NK-92 treated with Interleukin-12 subunit alpha and Interleukin-12 subunit beta, amount 100 ng/mL, for 24 hours (cell line): ENCODE measurements at places on chromosomes 2 and 18.

GRCh38 chr2:230938516-230939065 is 13.5 kb upstream of the GPR55 start:
- DNase-seq, result no peak

- no peak for DNase-seq
Measured at GRCh38 chr2:110905217-110905616, 172.8 kb downstream of the ACOXL start.

DNA sequence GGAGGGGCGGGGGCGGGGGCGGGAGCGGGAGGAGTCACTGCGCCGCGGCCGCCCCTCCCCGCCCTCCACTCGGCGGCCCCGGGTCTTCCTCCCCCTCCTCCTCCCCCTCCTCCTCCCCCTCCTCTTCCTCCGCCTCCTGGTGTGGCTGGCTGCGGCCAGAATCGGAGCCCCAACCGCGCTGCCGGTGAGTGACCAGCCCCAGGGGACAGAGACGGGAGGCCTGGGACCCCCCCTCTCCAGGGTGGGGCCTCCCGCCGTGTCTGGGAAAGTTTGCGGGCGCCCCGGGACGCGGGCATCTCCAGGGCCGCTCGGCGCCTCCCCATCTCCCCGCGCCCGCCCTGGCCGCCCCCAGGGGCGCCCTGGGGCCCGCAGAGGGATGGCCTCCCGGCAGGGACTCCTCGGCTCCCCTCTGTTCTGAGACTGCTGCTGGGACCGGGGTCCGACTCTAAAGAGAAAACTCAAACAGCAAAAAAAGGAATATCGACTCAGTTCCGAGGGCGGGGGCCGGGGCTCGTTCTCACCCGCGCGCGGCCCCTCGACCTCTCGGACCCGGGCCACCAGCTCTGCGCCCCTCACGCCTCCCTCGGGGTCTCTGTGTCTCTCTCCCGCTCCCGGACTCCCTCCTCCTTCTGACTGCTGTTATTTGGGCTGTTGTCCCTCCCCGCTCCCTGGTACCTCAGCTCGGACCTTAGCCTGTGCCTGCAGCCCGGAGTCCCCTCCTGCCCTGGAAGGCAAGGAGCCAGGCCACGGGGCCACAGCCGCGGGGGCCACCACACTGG is at the start of gene STON1:
STON1 (plus strand) TSS at position 122 of the 779 bp plus-strand sequence. CDS start 50,480 bp downstream, outside the sequence.
- no peak for DNase-seq

DNA sequence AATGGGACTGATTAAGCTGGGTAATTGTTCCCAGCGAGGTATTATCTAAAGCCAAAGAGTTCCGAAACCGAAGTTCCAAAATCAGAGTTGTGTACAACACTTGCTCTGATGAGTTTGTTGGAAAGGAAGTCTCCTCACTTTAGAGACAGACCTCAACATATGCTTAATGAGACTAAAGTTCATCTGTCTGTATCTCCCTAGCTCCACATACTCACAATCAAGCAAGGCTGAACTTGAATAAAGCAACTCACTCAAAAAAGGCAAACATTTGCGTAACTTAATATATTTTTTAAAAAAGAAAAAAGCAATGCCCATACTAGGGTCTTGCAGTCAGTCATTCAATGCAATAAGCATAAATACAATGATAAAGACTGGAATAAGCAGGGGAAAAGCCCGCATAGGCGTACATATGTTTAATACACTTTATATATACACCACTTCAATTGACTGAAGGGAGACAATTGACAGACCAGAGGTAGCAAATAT is 60.0 kb downstream of the IRS1 start:
- no peak for DNase-seq

- no peak for DNase-seq
Measured at GRCh38 chr2:212254339-212254738, 284.3 kb downstream of the ERBB4 start.

GRCh38 chr18:61196750-61197149 is 136.5 kb upstream of the CDH20 start:
- no peak for DNase-seq

DNA sequence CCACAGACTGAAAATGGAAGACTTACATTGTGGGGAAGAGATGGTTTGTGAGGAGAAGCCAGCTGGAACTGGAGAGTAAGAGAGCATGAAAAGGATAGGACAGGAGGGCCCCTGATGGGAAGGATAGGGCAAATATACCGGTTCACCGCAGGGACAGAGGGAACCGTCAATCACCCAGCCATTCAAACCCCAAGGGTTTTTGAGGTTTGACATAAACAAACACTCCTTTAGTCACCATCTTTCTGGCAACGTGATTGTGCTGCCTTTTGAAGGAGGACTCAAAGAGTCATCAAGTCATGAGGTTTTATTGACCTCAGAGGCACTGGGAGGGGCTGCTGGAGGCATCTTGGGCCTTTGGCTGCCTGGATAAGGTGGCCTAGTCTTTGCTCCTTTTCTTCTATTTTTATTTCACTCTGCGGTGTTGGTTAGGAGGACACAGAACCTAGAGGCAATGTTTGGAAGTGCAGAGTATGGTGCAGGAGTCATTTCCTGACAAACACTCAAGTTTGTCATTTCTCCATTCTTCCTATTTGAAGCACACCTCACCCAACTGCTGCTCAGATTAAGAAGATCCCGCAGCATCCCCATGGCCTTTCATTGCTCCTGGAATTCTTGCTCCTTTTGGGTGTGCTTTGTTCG is 487.3 kb upstream of the SPRED2 start:
- DNase-seq, result no peak

- DNase-seq, result no peak
Measured at GRCh38 chr2:29278966-29279365, 163.8 kb downstream of the CLIP4 start.

GRCh38 chr2:17148407-17149145 is 369.7 kb downstream of the RAD51AP2 start:
- no peak for DNase-seq

- DNase-seq, result no peak
Measured at GRCh38 chr2:48771241-48772014, 15.9 kb upstream of the LHCGR start.

DNA sequence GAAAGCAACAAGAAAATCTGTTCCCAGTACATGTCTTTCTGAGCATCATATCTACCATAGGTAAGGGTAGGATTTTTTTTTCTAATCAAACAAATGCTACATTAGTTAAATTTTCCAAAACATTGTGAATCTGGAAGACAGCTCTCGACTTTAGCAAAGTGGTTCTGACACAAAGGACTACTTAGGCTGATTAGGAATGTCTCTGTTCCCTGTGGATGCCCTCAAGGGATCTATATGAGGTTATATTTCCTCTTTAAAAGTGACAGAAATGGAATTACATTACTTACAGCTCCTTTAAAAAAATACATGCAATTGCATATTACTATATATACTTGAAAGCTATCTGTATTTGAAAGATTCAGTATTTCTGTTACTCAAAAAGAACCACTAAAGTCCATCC is 15.4 kb downstream of the NYAP2 start:
- DNase-seq, result no peak

DNA sequence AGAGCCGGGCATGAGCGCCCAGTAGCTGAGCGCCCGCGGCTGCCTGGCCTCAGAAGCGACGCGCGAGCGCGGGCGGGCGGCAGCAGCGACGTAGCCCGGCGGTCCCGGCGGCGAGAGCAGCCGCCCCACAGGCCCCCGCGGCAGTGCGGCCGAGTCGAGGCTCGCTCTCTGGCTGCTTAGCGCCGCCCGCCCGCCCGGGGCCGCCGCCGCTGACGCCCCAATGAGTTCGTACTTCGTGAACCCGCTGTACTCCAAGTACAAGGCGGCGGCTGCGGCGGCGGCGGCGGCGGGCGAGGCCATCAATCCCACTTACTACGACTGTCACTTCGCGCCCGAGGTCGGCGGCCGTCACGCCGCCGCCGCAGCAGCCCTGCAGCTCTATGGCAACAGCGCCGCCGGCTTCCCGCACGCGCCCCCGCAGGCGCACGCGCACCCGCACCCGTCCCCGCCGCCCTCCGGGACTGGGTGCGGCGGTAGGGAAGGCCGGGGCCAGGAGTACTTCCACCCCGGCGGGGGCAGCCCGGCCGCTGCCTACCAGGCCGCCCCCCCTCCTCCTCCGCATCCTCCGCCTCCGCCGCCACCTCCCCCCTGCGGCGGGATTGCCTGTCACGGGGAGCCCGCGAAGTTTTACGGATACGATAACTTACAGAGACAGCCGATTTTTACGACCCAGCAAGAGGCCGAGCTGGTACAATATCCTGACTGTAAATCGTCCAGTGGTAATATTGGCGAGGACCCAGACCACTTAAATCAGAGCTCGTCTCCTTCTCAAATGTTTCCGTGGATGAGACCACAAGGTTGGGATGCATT is 847 bp downstream of the HOXD8 start:
- DNase-seq, result no peak

DNA sequence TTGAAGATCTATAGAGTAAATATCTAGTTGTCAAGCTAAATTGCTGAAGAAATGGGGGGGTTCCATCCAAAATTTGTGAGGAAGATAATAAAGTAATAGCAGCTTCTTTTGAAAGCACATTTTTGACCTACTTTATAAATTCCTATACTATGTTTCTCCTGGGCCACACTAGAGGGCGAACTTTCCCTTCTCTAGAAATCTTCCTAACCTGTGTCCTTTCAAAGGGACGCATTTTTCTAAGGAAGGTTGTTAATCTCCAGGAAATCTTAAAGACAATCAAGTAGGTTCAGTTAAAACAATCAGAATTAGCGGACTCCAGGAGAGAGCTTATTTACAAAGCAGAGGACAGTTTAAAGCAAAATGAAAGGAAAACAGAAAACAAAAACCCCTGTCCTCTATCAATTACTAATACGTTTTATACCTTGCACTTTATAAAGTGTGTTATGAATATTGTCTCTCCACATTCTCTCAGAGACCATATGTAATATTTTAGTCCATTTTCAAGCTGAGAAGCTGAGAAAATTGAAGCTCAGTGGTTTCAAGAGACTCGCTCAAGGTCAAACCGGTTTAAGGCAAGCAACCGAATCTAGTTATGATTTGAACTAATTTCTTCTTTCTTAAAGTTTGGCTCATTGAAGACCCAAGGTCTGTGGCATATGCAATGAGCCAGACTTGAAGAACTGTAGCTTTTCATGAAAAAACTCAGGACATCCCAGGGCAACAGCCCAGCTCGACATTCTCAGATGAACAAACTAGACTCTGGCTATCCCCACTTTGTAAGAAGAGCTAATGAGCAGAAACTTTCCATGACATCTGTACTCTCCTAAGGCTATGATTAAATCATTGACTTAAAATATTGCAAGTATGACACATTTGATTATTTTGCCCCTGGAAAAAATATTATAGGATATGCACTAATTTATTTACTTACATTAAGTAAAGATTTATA is 273.6 kb downstream of the PAX3 start:
- no peak for DNase-seq

- DNase-seq, result no peak
Measured at GRCh38 chr2:192243488-192243887, 48.8 kb upstream of the TMEFF2 start.

- no peak for DNase-seq
Measured at GRCh38 chr2:27263287-27264252, 723 bp upstream of the SLC30A3 start.

DNA sequence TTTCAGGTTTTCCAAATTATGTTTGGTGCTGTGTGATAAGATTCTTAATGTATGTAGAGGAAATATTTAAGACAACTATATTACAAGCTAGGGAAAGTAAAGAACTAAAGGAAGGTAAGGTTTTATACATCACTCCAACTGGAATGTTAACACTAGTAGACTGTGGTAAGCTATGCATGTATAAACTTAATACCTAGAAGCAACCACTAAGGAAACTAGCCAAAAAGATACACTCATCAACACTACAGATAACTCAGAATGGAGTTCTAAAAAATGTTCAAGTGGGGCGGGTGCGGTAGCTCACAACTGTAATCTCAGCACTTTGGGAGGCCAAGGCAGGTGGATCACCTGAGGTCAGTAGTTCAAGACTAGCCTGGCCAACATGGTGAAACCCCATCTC is 37.8 kb upstream of the MALL start:
- no peak for DNase-seq

DNA sequence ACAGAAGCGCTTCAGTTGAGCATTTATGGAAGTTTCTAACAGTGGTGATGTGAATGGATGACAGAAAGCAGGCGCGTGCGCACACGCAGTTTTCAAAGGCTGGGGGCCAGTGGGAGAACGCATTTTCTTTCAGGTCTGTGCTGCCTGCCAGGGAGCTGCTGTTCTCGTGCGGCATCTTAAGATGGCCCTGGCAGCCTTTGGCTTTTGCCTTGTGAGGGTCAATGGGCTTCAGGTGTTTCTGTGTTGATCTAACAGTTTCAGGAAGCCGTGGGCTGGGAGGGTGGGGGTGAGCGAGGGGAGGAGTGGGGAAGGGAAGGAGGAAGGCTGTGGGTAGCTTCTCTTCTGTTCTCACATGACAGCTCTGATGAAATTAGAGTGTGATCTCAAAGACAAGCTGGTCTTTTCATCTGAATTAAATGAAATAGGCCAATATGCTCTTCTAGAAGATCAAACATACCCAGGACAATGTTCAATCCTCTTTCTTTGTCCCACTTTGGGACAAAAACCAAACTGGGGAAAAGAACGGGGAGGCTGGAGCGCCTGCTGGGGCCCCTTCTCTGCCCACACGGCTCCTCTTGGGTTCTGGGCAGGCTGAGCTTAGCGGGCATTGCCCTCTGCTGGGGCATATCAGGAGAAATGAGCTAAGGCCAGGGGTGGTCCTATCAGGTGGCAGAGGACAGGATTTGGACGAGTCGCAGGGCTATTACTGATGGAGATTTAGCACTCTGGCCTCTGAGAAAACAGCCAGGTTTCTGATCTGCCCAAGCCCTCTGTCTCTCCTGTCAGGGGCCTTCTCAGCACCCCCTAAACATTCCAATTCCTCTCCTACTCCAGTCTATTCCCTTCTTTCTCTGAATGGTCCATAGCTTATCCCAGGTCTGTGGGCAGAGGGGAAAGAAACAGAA is 126.2 kb upstream of the LGALSL start:
- peak; percentile 26 for DNase-seq

- no peak for DNase-seq
Measured at GRCh38 chr2:165839610-165840009, 45.6 kb upstream of the GALNT3 start.

- no peak for DNase-seq
Measured at GRCh38 chr2:225400060-225400511, 576 bp downstream of the NYAP2 start.

- DNase-seq, result no peak
Measured at GRCh38 chr18:9671214-9671613, 36.9 kb upstream of the RAB31 start.

DNA sequence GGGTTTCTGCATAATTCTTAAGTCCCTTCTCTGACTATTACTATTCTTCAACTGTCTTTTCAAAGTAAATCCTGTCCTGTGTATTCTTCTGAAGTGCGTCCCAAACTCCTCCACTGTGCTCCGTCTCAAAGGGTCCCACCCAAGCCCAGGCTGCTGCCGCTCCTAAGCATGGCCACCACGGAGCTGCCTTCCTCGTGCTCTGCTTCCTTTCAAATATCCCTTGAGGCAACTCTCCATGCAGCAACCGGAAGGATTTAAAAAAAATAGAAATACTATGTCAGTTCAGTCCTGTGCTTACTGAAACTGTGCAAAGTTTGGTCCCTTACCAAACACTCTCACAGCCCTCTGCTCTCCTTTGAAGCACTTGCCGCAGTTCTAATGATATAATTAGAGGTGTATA is 116.1 kb downstream of the NOL10 start:
- no peak for DNase-seq
